Stimulated activated naive CD4-positive, alpha-beta T cell (primary cell): ENCODE measurements at places on chromosomes 1 and 21.
A peak's percentile ranks its signal among the peaks of the same experiment; 100 is the strongest.

GRCh38 chr1:14521622-14522021, 76.9 kb upstream of the KAZN start:
- DNase-seq: no peak

- no peak for DNase-seq
Observed at GRCh38 chr1:230626232-230626631, 16.0 kb upstream of the COG2 start.

GRCh38 chr1:20624709-20625108, 8.5 kb upstream of the PINK1 start:
- DNase-seq: no peak

GRCh38 chr1:28236656-28237322, 865 bp downstream of the ATP5IF1 start:
- DNase-seq: no peak

- no peak for DNase-seq
Observed at GRCh38 chr21:25997788-25998611, 172.6 kb downstream of the APP start.

GRCh38 chr1:157916887-157917570, 75.4 kb upstream of the CD5L start:
- DNase-seq: no peak

GRCh38 chr1:231923491-231924041, 297.0 kb downstream of the DISC1 start:
- no peak for DNase-seq

- no peak for DNase-seq
Observed at GRCh38 chr1:27144049-27144748, 10.7 kb downstream of the SLC9A1 start.

GRCh38 chr1:211751438-211751837, 76.0 kb upstream of the NEK2 start:
- DNase-seq: no peak

GRCh38 chr1:5223206-5223605, 568.8 kb downstream of the AJAP1 start:
- no peak for DNase-seq

DNA sequence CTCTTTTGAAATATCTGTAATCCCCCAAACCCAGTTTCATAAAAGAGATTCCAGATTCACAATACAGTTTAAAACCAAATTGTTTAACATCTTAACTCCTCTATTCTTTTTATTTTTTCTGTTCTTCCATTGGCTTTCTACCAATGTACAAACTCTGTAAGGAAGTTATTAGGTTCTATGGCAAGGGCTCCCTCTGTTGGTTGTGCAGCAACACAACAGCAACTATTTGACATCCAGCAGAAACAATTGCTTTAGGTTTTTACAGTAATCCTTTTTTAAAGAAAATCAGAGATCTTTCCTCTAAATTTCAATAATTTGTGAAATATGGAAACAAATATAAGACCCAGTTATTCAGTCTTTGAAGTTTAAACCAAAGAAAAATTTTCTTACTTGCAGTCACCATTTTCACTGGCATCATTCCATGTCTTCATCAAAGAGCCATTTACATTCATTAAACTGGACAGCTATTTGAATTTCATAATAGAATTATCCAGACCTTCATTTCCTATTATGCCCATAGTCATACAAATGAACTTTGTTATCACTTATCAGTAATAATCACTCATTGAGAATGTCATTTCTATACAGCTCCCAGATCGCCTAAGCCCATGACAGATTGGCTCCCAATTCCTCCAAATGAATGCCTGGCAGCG, 46.5 kb upstream of the RNF11 start:
- peak; percentile 52 for DNase-seq

GRCh38 chr1:197768014-197768805, 7.1 kb downstream of the DENND1B start:
- DNase-seq: no peak

- DNase-seq: no peak
Observed at GRCh38 chr1:37439349-37439995, 34.9 kb upstream of the ZC3H12A start.

DNA sequence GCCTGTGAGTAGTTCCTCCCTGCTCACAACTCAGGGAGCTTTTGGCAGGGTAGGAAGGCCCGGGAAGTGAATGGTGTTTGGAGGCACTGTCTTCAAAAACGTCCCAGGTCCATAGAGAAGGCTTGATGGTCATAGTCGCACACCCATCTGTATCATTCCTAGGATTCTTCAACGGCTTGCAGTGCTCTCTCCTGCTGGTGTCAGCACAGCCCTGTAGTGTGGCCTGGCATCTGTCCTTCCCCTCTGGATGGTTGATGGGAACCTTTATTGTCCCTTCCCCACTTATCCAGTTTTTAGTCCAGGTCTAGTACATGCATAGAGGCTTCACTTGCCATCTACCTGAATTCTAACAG, 142.8 kb upstream of the HOOK1 start:
- no peak for DNase-seq

DNA sequence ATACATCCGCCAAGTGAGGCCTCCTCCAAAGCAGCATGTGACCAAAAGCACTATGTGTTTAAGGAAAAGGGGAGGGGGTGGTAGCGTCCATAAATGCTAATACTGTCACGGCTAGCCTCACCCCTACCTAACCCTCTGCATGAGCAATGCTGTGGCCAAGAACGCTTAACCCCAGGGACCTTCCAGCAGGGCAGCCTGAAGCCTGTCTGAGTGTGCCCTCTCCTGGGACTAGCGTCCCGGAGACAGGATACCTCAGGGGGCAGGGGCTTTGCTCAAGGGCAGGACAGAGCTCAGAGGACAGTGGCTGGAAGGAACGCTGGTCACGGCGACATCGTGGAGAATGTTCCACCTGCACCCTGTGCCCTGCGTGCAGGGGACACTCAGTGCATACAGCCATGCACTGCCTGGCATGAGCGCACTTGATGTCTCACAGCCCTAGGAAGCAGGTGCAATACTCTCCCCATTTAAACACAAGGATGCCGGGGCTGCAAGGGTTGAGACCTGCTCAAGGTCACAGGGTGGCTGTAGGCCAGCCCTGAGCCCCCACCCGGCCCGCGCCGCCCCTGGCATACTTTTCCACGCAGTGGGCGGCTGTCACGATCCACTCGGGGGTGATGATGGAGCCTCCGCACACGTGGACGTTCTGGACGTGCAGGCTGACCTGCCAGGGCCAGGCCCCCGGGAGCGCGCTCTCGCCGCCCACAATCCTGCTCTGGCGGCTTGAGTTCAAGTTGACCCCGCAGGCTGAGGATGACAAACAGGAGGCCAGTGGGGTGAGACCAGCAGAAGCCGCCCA, 35.0 kb downstream of the TMPRSS2 start:
- no peak for DNase-seq

DNA sequence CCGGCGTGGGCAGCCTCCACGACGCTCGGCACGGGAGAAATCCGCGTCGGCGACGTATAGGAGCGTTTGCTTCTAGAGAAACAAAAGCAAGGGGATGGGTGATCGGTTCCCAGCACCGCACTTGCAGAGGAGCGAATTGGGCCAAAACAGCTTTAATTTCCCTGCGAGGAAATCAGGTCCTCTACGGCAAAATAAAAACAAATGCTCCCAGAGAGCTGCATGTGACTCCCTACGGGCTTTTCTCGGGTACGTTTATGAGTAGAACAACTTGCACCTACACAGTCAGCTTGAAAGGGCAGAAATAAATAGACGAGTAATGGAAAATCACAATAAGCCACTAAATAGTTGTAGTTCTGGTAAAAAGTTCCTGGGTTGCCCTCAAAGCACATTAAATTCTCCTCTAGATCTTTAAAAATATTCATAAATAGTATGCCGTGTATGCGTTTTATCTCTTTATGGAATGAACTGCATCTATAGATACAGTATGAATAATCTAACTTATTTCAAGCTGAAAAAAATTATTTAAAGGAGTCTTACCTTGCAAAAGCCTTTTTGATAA, 1.2 kb downstream of the NHLH2 start:
- no peak for DNase-seq

GRCh38 chr1:228407106-228408040, 738 bp upstream of the TRIM11 start:
- DNase-seq: no peak

DNA sequence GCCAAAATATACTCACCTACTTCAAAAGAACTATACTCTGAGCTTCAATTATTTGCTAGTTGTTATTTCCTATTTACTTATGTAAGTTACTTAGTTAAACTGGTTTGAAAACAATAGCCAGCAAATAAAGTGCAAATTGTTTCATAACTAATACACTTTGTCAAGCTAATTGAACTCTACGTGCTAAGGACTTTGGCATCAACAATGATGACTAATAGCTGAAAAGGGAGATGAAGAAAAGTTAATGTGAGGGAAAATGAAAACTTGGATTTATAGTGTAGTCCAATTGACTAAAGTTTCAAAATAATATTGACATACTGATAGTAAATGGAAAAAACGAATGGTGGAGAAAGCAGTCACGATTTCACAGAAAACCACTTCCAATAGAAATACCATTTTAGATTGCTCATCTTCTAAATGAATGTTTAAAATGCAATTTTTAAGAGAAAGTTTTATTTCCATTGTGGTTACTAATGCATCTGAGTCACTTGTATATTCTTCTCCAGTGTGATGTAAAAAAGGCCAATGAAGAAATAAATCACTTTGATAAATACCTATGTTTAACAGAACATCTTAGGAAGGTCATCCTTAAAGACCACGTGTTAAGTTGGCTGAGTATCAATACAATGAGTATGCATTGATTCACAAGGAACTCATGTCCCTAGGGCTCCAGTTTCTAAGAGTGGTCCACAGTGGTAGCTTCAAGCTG, 455.2 kb downstream of the LTN1 start:
- no peak for DNase-seq

DNA sequence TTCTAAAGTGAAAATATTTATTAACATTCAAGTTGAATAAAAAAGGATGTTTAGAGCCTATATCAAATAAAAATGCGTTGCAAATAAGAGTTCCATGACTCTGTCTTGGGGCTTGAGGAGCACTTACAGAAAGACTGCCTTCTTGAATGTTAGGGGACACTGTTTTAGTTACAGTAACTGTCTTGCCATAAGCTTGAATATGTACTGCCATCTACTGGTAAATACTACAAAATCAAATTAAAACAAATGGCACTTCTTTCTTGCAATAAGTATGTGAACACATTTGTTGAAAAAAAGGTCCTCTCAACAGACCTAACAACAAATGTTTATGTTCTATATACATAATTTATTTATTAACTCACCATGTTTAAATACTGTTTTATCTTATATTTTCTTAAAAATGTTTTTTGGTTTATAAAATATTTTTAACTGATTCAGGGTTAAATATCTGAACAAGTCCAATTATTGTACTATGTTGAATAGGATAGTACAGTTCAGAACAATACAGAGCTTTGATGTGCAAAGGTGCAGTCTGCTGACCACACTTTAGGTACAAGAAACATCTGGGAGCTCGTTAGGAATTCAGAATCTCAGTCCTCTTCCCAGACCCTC, 199.5 kb downstream of the LRRIQ3 start:
- DNase-seq: no peak

GRCh38 chr1:226980122-226980560, 40.0 kb downstream of the COQ8A start:
- DNase-seq: no peak
